ENCODE measurements at places on chromosomes 4 and X.
A peak's percentile ranks its signal among the peaks of the same experiment; 100 is the strongest.

GRCh38 chr4:16417198-16417597 is 190.9 kb upstream of the TAPT1 start:
- no peak for DNase-seq

- no peak for DNase-seq
Measured at GRCh38 chr4:87399148-87399547, 8.2 kb upstream of the HSD17B11 start.

DNA sequence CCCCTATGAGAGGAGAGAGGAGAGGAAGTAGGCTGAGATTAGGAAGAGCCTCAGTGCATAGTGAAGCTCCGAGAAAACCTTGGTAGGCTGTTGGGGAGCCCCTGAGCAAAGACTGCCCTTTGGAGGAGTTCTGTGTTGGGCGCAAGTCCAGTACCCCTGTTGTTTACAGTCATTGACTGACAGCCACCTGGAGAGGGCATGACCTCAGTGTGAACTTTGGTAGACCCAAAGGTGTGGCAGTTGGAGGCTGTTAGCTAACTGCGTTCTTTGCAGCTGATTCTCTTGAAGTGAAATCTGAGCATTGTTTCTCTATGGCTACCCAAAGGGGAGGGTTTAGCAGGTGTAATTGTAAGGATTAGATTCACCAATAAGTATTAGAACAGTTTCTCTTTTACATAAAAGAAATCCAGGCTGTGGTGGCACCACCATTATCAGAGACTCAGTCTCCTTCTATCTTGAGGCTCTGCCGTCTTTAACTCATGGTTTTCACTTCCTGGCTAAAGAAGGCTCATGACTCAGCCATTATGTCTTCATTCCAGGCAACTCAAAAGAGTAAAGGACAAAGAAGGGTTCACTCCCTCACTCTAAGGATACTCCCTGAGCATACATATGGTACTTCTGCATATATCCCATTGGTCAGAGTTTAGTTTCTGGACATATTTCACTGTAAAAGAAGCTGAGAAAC is 33.4 kb downstream of the ANXA3 start:
- DNase-seq: no peak

GRCh38 chr4:6199422-6199921 is 877 bp downstream of the JAKMIP1 start:
- DNase-seq: no peak

DNA sequence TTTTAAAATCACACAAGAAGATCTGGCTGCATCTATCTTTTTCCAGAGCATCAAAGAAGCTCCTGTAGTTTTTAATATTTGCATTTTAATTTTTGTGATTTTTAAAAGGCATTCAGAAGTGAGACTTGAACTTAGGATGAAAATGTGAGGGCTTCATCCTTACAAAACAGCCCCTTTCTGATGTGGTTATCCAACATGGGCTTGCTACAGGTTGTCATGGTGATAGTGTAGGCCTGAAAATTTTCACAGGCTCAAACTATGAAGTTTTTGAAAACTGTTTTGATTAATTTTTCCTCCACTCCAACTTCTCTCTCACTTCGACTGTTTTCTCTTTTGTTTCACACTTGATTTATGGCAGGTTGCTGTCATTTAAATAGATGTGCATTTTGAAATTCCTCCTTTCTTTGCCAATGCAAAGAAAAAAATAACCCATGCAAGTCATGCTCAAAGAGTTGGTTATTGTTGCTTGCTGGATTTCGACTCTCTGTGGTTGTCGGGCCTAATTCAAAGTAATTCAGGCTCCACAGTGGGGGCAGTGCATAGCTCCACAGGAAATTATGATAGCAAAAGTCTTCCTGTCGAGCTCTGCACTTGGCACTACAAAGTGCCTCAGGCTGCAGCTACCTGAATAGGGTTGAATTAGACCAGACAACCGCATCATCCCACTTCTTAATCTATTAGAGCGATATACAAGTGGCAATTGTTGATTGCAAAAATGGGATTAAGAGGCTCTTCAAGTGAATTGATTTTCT is 201.0 kb upstream of the GPR101 start:
- no peak for DNase-seq

DNA sequence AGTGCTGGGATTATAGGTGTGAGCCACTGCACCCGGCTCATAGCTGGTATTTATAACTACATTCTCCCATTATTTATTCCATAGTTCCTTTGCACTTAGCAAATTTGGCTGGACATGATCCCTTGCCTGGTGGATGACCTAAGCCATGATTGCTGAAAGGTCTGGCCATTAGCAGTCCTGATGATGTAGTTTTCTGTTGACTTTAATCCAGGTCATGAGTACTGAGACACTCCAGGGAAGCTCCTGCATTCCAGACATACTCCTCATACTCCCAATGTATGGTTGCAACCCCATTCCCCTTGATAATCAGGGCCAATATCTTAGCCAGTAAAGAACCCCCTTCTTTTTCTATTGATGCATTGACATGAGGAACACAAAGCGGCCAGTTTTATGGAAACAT is 24.4 kb upstream of the MGST2 start:
- DNase-seq: peak; percentile 62

GRCh38 chrX:38311743-38312142 is 15.6 kb downstream of the RPGR start:
- DNase-seq: peak; percentile 40

DNA sequence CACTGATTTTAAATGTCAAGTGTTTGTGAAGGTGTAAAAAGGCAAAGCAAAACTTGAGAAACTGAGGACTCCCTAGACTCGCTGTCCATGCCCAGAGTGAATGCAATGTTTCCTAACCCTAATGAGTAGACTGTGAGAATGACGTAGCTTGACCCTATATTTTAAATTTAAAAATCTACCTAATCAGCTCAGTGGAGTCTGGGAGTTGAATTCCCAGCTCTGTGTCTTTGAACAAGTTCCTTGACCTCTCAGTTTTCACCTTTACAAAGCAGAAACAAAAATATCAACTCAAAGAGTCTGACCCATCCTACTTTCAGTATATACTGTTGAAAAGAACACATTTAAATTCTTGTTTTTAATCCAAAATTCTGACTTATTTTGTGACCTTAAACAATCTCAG is 2.3 kb downstream of the FGA start:
- no peak for DNase-seq

GRCh38 chr4:184472614-184473498 is 1.5 kb downstream of the IRF2 start:
- DNase-seq: peak; percentile 69

GRCh38 chrX:28391528-28391927 is 195.7 kb upstream of the IL1RAPL1 start:
- no peak for DNase-seq

DNA sequence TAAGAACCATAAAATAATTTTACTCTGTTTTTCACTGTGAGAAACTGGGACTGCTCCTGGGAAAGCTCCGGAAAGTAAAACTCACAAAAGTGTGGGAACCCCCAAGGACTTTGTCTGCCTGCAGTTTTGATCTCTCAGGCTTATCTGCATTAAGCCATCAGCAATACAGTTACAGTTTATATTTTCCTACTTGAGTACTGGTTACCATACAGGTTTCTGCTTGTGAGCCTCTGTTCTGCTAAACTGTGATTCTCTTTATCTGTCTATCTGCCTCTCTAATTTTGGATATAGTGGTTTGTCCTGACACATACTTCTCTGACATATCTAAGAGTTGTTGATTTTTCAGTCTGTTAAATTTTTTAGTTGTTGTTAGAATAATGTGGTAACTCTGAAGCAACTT is 11.6 kb downstream of the PABPC4L start:
- DNase-seq: no peak

GRCh38 chrX:130120321-130120731 is 10.0 kb upstream of the ELF4 start:
- no peak for DNase-seq

- peak; percentile 75 for DNase-seq
Measured at GRCh38 chrX:149962859-149963757, 24.8 kb upstream of the EOLA2 start.

- no peak for DNase-seq
Measured at GRCh38 chr4:4325321-4325720, 35.3 kb downstream of the ZBTB49 start.

DNA sequence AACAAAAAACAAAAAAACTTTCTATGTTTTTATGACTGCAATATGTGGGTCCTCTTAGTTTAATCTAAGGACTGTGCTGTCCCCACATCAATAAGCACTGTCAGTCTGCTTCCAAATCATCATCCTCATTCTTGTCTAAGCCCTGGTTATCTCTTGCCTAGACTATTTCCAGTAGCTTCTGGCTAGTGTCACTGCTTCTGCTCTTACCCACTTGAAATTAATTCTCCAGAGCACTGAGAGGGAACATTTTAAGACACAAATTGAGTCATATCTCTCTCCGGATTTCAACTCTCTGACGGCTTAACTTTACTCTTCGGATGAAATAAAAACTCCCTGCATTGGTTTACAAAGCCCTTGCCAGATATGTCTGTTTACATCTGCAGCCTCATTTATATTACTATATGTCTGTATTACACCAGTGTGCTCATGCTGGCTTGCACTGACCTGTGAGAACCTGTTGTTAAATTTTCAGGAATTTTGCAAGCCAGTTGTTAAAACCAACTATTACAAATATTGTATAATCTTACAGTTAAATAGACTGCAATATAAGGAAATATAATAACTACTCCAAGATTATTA is 345.9 kb downstream of the ADGRL3 start:
- DNase-seq: no peak

DNA sequence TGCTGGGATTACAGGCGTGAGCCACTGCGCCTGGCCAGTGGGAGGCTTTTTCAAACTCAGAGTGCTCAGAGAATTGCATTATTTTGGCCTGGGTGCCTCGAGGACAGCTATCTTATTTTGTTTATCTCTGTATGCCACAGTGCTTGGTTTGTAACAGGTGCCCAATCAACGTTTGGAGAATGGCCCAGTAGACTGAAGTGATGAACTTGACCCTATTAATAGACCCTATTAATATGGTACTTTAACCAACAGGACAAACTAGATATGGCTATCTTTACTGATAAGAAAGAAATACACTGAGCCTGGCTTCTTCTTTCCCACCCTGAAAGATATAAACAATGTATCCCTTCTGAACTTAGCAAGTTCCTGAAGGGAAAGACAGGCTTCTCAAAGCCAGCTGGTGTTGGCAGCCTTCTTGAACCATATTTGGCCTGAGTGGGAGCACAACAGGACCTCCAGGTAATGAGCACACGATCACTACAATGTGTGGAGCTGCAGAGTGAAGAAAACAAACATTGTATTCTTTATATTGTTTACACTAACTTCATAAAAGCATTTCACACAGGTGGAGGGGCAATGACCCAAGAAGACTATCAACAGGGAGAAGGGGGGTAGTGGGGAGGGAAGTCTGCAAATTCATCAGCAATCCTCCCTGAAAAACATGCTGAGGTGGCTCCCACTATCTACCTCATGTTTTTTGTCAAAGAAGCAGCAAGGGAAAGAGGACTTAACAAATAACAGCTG is 41.7 kb downstream of the PRPS1 start:
- DNase-seq: no peak

DNA sequence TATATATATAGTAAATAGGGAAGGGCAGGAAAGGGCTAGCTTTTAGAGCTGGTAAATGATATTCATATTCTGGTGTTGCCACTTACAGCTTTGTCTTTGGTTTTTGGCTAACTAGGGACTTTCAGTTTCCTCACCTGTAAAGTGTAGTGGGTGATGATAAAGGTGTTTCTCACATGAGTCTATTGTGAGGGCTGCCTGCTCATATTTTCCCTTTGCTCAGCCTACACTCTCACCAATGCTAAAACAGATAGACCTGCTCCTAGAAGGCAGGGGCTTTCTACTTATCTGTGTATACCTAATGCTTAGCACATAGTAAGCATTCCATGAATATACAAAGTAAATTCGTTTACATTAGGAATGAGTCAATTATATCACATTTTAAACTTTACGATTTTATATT is 137.2 kb upstream of the HS3ST1 start:
- no peak for DNase-seq

GRCh38 chr4:17092736-17093437 is 194.4 kb upstream of the LDB2 start:
- DNase-seq: peak; percentile 47

- no peak for DNase-seq
Measured at GRCh38 chrX:69285401-69285877, 120.2 kb upstream of the PJA1 start.

DNA sequence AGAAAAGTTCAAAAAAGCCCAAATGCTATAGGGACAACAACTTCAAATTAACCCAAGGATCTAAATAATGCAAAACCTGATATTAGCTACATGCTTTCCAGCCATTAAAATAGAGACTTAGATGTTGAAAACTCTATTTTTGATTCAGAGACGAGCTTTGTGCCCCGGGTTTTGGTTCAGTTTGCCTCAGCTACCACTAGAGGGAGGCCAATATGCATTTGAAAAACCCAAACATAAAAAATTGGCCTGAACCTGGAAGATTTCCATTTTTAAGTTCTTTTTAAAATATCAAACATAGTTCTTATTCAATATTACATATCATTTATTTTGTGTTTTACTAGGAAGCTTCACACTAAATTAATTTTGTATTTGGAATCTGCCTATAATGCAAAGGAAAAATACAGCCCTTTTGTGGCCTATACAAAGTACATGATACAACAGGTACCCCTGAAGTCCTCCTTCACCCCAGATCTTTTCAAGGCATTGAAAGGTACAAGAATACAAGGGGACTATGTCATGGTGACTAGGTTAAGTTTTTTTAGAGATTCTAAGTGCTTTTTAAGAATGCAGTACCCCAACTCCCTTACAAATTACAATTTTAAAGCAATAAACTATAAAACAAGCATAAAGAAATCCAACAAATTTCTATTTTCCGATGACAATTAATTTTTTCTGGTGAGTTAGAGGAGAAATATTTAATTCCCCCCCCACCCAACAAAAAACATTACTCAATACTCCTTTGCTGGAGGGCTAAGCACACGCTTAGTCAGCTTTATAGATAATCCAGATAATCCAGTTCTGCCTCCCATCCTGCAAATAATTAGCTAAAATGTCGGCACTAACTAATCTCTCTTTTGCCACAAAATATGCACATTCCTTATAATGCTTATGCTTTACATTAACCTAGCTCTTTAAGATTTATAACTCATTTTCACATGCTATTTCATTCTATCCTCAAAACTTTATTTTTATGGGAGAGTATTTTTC is 97.7 kb upstream of the PTPN13 start:
- peak; percentile 41 for DNase-seq

DNA sequence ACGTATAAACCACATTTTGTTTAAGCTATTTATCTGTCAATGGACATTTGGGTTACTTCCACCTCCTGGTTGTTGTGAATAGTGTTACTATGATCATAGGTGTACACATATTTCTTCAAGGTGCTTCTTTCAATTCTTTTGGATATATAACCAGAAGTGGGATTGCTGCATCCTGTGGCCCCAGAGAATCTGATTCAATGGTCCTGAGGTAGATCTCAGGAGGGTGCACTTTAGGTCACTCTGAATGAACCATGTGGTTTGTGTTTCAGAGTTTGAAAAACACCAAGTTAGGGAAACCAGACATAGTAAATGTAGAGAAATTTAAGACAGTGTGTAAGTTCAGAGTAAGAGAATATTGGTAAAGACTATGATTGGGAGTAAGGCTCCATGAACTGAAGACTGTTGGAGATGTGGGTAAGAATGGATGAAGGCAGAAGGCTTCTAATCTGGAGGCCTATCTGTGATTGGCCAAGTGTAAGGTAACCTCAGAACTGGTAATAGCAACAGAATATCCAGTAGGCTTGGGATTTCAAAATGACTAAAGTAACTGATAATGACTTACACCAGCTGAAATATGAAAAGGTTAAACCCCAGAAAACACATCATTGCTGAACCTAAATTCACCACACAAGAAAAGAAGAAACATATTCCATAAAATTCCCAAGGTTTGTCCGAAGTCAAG is 236.9 kb downstream of the CAMK2D start:
- no peak for DNase-seq

Data from M059J (cell line).